Stimulated activated naive CD8-positive, alpha-beta T cell treated with anti-CD3 and anti-CD28 coated beads, Interleukin-15, Interleukin-2, amounts not matched to agents 100 U/mL and 50 U/mL, for 24 hours (primary cell): ENCODE measurements at places on chromosomes 13 and 19.

DNA sequence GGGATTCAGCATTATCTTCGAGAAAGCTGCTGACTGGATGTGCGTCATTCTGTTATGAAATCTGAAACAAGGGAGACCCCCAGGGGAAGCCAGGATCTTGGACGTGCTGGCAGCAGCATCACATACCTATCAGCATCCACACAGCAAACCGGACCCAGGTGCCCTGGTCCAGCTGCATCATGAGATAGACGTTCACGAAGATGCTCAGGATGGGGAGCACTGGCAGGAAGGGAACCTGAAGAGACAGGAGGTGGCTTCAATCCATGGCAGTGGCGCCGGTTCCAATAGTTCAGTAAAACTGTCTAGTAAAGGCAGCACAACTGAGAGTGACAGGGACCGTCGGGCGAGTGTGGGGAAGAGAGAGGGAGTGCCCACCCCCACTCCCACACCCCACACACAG is 79.5 kb downstream of the SLC7A1 start:
- no peak for DNase-seq

- DNase-seq = no peak
These were observed 161.9 kb downstream of the B3GLCT start for GRCh38 chr13:31361673-31362072.

DNA sequence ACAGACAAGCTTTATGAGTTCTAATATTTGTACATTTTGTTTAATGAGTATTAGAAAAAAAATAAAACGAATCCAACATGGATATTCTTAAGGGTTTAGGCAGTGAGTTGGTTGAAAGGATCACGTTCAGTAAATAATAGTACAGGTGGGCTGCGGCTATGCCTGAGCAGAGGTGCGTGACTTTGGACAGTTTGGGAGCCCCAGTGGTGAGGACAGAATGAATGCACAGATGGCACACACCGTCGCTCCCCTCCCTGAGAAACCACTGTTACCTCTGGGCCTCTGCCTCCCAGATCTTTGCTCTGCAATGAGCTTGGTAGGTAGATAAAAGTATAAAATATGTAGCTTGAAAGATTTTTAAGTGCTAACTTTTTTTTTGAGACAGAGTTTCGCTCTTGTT is 153.3 kb downstream of the SIPA1L3 start:
- DNase-seq = no peak

- DNase-seq = no peak
These were observed 35.2 kb upstream of the CXCL17 start for GRCh38 chr19:42477933-42478332.

- DNase-seq = no peak
These were observed 1071.3 kb upstream of the MIR17HG start for GRCh38 chr13:90276216-90276615.

DNA sequence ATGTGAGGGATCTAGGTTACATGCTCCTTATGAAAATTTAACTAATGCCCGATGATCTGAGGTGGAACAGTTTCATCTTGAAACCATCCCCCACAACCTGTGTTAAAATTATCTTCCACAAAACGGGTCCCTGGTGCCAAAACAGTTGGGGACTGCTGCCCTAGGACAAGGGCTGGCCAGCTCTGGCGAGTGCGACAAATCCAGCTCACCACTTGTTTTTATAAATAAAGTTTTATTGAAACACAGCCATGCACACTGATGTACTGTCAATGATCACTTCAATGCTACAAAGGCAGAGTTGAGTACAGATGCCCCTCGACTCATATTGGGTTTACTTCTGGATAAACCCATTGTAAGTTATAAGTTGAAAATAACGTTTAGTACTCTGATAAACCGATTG is 235.3 kb downstream of the ATP8A2 start:
- no peak for DNase-seq

- DNase-seq = no peak
These were observed 47.5 kb upstream of the MBNL2 start for GRCh38 chr13:97174638-97175037.

GRCh38 chr13:105403086-105403485 is 1132.4 kb downstream of the EFNB2 start:
- no peak for DNase-seq

DNA sequence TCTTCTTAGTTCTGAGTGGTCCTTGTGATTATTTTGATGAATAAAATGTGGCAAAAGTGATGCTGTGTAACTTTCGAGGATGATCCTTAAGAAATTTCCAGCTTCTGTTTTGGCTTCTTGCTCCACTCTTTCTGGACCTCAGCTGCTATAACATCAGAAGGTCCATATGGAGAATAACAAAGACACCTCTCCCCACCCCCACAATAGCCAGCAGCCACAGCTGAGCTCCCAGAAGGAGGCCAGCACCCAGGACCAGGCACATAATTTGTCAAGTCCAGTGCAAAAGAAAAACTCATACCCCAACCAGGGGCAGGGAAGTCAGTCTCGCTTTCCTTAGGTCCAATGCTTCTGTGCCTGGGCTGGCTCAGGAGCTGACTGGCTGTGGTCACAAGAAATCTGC is 357.6 kb downstream of the RFC3 start:
- DNase-seq = no peak

DNA sequence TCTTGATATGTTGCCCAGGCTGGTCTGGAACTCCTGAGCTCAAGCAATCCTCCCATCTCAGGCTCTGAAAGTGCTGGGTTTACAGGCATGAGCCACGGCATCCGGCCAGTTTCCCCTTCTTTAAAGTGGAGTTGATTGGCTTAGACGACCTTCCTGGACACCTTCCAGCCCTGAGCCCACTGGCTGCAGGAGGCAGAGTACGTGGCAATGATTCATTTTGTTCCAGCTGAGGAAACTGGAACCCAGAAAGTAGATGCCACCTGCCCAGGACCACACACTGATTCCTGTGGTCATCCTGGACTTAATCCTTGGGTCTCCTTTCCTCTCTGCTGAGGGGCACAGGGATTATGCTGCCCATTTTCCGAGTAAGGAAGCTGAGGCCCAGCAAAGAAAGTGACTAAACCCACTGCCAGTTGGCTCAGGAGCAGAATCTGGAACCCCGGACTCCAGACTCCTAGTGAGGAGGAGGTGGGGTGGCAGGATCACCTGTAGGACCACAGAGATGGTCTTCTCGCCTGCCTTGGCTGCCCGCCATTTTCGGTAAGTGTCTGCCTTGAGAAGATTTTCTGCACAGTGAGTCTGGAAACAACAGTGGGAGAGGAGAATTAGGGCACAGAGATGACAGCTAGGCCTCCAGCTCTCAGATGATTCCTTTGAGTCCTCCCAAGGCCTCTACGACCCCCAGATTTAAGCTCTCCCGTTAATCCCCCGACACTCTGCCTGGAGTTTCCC is 737 bp downstream of the XRCC1 start:
- DNase-seq = no peak

DNA sequence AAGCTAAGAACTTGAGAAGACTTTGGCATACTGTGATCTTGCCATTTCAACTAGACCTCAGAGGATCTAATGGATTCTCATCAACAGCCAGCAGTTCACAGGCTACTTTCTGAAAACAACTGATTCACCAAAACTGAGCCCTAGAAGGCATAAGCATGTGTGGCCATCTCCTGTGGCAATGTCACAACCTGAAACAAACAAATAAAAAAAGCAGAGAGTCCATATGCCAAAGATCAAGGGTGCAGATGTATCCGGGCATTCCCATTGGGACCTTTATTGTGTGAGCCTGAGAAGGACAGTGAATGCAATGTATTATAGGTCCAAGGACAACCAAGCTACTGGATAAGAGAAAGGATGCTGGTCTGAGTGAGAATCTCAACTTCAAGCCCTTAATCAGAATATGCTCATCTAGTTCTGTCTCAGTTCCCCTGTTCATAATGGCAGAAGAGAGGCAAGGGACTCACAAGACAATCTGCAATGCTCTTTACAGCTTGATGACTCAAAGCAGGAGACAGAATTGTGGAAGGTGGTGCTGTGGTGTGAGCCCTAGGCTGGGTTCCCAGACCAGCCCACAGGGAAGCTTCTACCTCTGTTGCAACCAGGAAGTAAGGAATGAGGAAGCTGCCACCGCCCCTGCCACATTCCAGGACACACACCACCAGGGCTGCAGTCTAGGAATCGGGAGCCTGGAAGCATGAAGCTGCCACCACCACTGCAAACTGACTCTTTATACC is 133.7 kb downstream of the RAP2A start:
- DNase-seq = no peak

GRCh38 chr13:31090961-31091624 is 70.6 kb downstream of the HSPH1 start:
- no peak for DNase-seq

DNA sequence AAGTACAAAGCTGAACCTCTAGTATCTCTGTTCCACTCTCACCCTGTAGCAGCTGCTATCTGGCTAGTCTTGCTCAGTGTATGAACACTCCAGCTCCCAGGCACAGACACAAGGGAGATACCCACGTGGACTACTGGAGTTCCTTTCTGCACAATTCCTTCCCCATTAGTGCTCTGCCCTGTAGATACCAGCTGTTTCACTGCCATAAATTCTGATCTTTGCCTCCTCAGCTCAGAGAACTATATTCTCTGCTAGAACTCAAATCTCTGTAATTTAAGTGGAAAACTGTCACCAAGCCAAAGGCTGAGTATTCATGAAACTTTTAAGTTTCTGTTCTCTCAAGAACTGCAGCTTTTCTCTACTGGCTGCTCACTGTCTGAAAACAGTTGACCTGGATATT is 273.7 kb downstream of the DIAPH3 start:
- DNase-seq = no peak

- DNase-seq = peak; percentile 69
These were observed 1.3 kb upstream of the ZIC2 start for GRCh38 chr13:99980201-99980823.

GRCh38 chr13:20431080-20431479 is 94.6 kb downstream of the CRYL1 start:
- no peak for DNase-seq

GRCh38 chr13:113962975-113963374 is 10.9 kb downstream of the C13orf46 start:
- no peak for DNase-seq

DNA sequence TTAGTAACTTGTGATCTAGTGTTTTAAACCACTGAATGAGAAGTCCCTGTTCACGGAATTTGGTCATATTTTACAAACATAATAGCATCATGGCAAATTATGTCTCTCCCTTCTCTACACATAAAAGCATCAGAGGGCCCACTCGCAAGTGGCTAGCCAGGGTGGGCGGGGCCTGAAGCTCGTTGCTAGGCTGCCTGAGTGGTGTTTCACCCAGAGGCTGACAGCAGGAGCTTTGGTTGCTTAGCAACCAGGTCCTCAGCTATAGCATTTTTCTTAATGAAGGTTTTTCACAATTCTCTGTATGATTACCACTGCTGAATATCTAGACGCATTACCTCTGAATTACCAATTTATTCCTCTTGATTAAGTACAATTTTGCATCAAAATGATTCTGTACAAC is 126.5 kb downstream of the NALCN start:
- peak; percentile 4 for DNase-seq

GRCh38 chr13:112198396-112199010 is 131.6 kb downstream of the SOX1 start:
- DNase-seq = no peak

DNA sequence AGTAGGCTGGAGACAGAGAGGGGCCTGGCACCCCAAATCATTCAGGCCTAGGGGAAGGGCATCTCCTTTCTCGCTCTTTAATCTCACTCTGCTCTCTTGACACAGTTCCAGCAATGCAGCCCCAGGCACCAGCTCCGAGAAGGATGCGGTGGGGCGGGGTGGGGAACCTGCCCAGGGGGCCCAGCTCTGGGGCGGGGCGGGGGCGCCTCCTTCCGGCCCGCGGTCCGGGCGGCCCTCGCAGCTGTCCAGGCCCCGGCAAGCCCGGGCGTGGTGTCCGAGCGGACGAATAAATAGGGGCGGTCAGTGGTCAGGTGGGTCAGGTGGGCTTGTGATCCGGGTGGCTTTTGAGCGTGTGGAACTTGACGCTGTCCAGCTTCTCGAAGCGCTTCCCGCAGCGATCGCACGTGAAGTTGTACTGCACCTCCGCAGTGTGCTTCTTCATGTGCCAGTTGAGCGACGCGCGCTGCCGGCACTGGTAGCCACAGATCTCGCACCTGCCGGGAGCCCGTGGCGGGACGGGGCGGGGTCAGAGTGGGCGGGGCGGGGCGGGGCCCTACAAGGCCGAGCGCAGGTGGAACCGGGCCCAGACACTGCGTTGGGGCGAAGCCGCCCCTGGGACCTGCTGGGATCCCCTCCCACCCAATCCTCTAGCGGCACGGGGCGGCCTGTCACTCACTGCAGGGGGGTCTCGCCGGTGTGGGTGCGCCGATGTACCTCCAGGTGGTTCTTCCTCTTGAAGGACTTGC is 2.7 kb upstream of the ELAVL3 start:
- DNase-seq = no peak

- no peak for DNase-seq
These were observed 196.5 kb downstream of the GPC6 start for GRCh38 chr13:93422980-93423543.

GRCh38 chr13:101262306-101262705 is 154.0 kb downstream of the NALCN start:
- DNase-seq = no peak

- DNase-seq = no peak
These were observed 19.8 kb downstream of the PROZ start for GRCh38 chr13:113178070-113178895.

DNA sequence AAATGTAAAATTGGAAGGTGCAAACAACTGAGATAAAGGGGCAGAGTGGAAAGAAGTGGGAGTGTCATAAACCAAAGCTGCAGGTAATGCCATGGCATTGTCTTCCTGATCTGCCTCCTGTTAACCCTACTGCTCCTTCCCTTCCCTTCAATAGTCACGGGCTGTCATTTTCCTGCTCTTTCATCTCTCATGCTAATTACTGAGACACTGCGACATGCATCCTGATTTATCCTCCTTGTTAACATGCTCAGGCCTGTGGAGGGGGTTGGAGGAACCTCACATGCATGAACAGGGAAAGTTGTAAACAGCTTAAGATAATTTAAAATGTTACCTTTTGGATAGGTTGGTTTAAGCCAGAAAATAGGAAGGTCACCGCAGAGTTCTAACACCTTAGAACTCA is 27.2 kb downstream of the CNMD start:
- no peak for DNase-seq

GRCh38 chr19:2270423-2271233 is 11.3 kb downstream of the PEAK3 start:
- DNase-seq = peak; percentile 82

GRCh38 chr19:7883105-7883504 is 5.2 kb upstream of the LRRC8E start:
- DNase-seq = no peak

GRCh38 chr13:93249364-93250306 is 23.0 kb downstream of the GPC6 start:
- DNase-seq = no peak

DNA sequence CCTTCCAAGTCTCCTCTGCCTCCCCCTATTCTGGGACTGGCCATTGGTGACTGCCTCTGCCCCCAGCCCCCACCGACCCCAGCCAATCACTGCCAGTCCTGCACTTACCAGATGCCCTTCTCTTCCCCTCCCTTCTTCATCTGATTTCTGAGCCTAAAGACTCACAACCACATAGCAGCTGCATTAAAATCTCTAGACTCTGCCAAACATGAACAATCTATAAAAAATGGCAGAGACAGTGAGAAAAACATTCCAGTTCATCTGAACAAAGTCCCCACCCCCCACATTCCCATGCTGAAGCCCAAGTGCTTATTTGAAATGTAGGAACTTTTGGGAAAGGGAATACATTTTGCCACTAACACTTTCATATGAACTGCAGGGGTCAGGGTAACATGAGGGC is 60.8 kb downstream of the KCTD12 start:
- no peak for DNase-seq
